ENCODE measurements at places on chromosomes 7 and 10.

GRCh38 chr7:76515999-76516443 is 5.7 kb downstream of the UPK3B start:
- DNase-seq: no peak

- no peak for DNase-seq
Observed at GRCh38 chr7:34225193-34225592, 319.9 kb downstream of the BMPER start.

DNA sequence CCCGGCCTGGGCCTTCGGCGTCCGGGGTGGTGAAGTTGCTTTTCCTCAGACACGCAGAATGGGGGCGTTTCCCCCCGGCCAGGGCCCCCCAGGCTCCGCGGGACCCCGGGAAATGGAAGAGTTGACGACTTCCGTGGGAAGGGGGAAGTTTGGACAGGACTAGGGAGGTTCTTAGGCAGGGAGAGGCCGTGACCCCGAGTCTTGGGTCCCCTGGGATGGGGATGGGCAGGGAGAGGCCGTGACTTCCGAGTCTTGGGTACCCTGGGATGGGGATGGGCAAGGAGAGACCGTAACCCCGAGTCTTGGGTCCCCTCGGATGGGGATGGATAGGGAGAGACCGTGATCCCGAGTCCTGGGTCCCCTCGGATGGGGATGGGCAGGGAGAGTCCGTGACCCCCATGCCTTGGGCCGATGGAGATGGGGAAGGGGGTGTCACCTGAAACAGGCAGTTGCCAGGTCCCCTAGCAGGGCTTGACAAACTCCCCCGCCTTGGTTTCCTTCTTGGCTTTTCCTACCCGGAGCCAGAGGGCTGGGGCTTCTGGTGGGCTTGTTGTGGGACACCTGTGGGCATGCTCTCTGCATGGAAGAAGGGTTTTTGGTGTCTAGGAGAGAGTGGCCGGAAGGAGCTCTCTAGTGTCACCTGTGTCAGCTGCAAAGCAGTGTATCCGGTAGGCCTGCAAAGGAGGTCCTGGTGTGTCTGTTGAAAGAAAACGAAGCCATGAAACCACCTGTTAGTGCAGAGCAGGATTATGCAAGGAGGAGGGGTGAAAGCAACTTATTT is 1.1 kb downstream of the TRRAP start:
- DNase-seq: no peak

DNA sequence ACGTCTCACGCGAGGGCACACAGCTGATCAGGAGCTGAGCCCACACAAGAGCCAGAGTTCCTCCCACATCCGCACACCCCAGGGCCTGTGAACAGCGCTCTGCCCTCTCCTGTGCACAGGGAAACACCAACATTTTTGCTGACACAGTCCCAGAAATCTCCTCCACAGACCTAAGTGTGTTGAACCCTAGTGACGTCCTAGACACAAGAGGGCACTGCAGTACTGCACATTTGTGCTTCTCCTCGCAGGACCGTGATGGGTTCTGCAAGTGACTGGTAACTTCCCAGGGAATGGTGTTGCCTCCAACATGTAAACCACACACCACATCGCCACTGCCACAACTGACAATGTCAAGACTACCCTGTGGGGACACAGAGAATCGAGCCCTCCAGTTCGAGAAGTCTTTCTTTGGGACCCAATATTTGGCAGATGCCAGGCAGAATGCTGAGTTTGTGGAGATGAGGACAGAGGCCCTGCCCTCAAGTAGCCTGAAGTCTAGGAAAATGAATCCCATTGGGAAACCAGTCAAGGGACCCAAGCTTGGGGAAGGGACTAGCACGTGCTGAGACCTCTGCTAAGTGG is 170.3 kb downstream of the PAXIP1 start:
- DNase-seq: no peak

GRCh38 chr10:129531969-129532660 is 65.1 kb downstream of the MGMT start:
- no peak for DNase-seq

DNA sequence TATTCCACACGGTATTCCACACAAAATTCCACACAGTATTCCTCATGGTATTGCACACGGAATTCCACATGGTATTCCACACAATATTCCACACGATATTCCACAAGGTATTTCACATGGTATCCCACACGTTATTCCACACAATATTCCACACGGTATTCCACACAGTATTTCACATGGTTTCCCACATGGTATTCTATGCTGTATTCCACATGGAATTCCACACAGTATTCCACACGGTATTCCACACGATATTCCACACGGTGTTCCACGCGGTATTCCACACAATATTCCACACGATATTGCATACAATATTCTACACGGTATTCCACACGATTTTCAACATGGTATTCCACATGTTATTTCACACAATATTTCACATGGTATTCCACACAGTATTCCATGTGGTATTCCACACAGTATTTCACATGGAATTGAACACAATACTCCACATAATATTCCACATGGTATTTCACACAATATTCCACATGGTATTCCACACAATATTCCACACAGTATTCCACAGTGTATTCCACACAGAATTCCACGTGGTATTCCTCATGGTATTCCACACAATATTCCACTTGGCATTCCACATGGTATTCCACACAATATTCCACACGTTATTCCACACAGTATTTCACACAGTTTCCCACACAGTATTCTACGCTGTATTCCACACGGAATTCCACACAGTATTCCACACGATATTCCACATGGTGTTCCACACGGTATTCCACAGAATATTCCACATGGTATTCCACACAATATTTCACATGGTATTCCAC is 136.0 kb upstream of the CHST15 start:
- no peak for DNase-seq

DNA sequence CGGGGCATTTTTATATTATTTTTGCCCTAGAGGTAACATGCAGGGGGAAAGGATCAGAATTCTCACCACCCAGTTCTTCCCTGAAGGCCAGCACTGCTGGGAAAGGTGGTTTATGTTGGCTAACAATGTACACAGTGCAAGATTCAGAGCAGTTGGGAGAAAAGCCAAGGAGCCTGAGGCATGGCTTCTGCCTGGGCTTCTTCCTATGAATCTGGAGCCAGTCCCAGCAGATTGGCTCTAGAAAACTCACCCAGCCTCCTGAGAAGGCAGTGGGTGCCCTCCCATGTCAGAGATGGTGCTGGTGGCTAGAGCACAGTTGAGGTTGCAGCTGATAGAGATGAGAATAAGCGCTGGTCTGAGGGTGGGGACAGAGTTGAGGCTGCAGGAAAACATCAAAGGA is 44.7 kb upstream of the GPR26 start:
- DNase-seq: no peak

- no peak for DNase-seq
Observed at GRCh38 chr7:82339958-82340357, 103.6 kb downstream of the CACNA2D1 start.

DNA sequence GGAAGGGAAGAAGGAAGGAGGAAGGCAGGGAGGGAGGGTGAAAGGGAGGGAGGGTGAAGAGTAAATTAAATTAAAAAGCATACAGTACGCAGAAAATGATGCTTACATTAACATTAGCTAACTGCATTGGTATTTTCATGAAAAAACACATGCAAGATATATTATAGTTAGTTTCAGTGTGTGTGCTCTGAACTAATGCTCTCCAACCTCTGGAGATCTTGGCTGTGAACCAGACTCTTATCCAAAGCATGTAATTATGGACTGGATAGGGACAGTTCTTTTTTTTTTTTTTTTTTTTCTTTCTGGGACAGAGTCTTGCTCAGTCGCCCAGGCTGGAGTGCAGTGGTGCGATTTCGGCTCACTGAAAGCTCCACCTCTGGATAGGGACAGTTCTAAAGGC is 357.0 kb downstream of the FRMD4A start:
- no peak for DNase-seq

DNA sequence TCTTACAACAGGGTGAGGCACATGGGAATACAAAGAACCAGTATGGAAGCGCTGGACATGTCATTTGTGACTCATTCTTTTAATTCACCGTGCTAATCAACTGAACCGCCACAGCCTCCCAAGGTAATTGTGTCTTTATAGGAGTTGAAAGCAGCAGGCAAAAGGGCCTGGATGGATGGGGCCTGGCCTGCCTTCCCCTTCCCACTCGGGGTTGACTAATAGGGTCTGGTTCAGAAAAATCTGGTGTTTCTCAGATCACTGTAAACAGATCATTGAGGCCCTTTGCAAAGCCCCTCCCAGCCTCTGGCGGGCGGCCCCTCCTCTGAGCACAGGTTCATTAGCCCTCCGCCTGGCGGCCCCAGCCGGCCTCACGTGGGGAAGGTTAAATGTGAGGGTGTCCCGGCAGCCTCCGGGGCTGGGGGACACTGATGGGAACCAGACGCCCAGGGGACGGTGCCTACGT is 100.8 kb downstream of the EBF3 start:
- DNase-seq: no peak

DNA sequence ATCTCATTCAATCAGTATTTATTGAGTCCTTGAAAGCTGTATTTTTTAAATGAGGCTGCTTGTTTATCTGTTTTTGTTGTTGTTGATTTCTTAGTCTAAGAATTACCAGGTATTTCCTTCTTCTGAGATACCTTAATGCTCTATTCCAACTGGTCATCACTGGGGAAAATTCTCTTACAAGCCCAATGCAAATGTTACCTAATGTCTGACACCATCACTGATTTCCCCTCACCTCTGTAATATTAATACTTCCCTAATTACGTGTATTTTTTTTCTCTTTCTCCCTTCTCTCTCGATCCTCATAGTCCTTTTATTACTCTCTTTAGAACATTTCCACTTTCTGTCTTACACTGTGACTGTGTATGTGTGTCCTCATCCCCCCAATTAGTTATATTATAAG is 13.9 kb downstream of the HDAC9 start:
- DNase-seq: no peak

- DNase-seq: peak; percentile 30
Observed at GRCh38 chr7:158325530-158326381, 261.9 kb downstream of the PTPRN2 start.

GRCh38 chr10:5311617-5312016 is 53.1 kb upstream of the UCN3 start:
- no peak for DNase-seq

GRCh38 chr7:127887631-127888030 is 143.6 kb downstream of the LRRC4 start:
- peak; percentile 60 for DNase-seq

DNA sequence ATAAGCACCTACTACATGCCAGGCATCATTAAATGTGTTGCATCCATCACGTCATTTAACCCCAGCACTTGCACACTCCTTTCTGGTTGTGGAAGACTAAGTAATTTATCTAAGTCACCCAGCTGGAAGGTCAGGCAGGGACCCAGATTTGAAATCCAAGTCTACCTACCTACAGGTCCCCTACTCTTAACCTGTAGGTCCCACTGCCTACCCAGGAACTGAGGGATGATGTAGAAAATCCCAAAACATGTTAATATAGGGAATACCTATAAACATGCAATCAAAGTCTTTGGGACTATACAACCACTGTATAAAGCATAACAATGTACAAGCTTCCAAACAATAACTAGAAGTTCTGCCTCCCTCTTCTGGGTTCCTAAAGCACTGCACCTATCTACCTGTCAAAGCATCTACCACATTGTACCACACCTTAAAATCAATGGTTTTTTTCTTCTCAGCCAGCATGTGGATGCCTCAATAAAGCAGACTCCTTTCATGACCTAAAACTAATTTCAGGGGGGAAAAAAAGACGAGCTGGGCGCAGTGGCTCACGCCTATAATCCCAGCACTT is 5.6 kb downstream of the IL6 start:
- no peak for DNase-seq

- DNase-seq: no peak
Observed at GRCh38 chr7:157464111-157464970, 127.5 kb downstream of the DNAJB6 start.

DNA sequence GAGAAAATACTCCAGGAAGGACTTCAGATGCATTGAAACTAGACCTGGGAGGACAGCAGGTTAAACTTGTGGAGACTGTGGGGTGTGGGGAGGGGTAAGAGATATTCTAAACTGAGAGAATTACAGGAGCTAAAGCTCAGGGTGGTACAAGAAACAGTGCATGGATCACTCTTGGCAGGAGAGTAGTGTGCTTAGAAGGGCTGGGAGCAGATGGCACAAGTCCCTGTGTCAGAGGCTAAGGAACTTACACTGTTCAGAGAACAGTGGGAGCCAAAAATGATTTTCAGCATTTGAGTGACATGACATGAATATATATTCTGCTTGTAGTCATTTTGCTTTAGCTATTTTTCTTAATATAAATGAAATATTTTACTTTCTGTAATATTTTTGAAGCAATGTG is 36.0 kb upstream of the LAMB1 start:
- no peak for DNase-seq

- no peak for DNase-seq
Observed at GRCh38 chr10:971150-971542, 17.1 kb upstream of the GTPBP4 start.

DNA sequence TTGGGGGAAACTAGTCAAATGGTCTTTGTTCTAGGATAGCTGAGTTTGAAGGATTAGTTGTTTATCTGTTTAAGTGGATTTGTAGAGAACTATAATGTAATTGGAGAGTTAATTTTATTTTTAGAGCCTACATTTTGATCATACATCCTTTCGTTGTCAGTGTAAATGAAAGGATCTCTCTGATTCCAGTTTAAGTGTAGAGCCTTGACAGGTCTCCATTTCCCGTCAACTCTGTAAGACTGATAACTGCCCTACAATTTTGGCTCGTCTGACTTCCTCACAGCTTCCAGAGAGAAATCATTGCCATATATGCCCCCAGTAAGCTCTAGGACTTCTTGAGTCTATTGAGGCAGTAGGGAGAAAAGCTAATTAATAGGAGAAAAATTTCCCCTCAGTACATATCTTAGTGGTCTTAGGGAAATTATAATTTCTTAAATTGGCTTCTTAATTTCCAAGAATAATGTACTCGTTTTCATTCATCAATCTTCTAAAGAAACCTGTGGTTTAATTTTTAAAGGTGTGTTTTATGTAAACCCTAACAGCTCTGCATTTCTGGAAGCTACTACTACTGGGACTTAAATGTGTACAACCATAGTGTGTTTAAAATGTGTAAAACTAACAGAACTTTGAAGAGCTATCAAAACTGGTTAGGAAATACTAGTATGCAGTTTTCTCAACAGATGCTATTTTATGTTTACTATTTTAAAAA is 3.8 kb downstream of the KMT2E start:
- no peak for DNase-seq

- no peak for DNase-seq
Observed at GRCh38 chr10:78318305-78318704, 284.6 kb downstream of the RPS24 start.

- DNase-seq: no peak
Observed at GRCh38 chr10:28711776-28712175, 34.5 kb downstream of the BAMBI start.

- DNase-seq: no peak
Observed at GRCh38 chr7:100539436-100540006, 518 bp downstream of the AGFG2 start.
